M059J (cell line): ENCODE measurements at places on chromosomes 7 and 10.

DNA sequence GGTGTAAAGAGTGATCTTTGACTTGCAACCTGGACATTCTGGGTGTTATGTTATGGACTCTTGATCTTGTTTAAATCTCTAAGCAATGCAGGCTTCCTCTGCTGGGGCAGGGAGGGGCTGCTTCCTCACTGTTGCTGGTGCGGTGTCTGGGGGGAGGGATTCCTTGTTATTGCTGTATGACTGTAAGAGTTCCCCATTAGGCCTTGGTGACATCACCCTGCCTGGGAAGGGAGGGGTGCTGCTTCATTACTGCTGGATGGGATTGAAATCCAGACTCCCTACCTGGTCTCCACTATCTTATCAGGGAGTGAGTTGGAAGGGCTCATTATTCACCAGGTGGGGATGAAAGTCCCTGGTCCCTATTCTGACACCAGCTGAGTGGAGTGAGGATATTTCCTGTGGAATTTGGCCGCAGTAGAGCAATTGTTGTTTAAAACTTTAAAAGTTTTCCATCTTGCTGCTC, 8.8 kb downstream of the OGDH start:
- DNase-seq, result peak; percentile 42

DNA sequence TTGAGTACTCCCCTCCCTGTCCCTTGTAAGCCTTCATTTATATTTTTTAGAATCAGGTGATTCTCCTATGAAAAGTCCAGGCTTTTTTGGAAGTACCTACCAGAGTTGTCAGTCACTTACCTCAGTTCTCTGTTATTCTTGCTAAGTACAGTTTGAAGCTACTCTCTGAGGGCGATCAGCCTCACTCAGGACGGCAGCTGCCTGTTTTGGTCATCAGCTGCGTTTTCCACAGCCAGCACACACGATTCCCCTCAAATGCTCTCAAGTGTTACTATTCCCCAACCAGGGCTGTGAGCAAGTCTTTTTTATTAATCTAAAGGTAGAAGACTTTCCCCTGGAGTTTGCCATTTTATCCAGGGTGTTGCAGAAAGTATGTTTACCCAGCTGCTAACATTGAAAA, 328.6 kb downstream of the SUGCT start:
- DNase-seq, result peak; percentile 15

DNA sequence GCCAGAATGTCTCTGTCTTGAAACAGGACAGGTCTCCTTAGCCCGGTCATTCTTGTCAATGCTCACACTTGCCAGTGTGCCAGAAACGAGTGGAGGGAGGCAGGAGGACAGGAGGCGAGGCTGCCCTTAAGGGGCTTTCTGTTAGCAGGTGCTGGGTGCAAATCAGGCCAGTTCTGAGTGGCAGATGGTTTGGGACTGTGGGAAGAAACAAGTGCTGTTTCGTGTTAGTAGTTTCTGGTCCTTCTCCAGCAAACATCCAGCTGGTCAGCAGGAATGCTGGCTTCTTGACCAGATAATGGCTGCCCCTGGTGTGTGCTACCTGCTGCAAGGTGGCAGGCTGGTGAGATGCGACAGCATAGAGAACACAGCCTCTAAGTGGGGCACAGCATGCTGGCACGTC, 8.2 kb upstream of the NDUFB2 start:
- DNase-seq, result no peak

DNA sequence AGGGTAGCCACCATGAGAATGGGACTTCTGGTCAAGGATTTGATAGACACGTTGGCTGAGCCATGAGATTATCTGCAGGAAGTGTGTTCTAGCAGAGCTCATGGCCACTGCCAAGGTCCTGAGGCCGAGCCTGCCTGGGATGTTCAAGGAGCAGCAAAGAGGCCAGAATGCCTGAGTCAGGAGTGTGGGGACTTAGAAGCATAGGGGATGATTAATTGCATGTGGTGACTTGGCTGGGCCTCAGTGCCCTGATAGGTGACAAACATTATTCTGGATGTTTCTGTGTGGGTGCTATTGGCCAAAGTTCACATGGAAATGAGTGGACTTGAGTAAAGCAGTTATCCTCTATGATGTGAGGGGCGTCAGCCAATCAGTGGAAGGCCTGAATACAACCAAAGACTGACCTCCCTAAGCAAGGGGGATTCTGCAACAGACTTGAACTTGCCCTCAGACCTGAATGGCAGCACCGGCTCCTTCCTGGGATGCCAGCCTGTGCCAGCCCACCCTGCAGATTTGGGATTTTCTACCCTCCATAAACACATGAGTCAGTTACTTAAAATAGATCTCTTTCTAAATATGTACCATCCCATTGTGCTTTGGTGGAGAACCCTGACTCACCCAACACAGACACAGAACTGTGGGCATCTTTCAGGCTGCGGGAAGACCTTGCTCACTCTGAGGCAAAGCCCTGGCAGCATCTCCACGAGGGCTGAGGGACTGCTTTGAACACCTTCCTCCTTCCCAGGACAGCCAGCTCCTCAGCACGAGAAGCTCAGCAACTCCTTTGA, 363.9 kb upstream of the MGMT start:
- peak; percentile 26 for DNase-seq

- no peak for DNase-seq
Observed at GRCh38 chr10:87596351-87596750, 63.3 kb upstream of the PAPSS2 start.

- DNase-seq, result peak; percentile 24
Observed at GRCh38 chr10:44906486-44906885, 4.7 kb upstream of the TMEM72 start.

DNA sequence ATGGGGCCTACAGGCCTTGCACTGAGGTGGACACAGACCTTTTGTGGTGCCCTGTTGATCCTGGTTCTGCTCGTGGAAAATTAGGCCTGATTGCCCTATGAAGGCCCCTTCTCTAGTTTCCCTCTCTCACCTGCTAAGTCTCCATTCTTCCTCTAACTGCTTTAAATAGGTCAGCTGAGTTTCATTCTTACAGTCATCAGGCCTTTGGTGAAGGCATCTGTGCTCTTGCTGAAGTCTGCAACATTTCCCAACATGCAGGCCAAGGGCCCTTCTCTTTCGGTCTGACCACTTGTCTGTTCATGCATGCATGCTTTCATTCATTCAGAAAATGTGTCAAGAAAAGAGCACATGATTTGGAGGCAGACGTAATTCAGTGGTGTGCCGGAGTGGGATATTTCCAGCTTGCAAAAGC, 244.0 kb downstream of the BUB3 start:
- no peak for DNase-seq

- DNase-seq, result no peak
Observed at GRCh38 chr10:630581-631073, 58.8 kb downstream of the DIP2C start.

GRCh38 chr7:101330011-101330484, 8.4 kb upstream of the IFT22 start:
- DNase-seq, result no peak

GRCh38 chr10:94042001-94042833, 48.5 kb downstream of the PLCE1 start:
- peak; percentile 90 for DNase-seq

DNA sequence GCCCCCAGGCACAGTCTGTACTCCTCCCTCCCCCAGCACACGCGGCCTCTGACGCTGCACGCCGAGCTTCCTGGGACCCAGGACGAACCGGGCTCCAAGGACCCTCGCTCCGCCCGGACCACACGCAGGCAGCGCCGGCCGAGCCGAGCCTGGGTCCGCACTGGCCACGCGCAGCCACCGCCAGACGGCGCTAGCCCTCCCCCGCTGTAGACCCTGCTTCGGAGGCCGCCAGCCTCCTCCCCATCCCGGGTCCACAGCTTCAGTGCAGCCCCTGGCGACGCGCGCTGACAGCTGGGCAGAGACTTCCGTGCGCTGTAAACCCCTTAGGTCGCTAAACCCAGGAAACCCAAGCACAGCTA, 936 bp upstream of the TCERG1L start:
- no peak for DNase-seq

- peak; percentile 85 for DNase-seq
Observed at GRCh38 chr7:140316165-140316661, 82.1 kb downstream of the SLC37A3 start.

GRCh38 chr7:121204537-121204936, 124.3 kb upstream of the WNT16 start:
- DNase-seq, result peak; percentile 89

DNA sequence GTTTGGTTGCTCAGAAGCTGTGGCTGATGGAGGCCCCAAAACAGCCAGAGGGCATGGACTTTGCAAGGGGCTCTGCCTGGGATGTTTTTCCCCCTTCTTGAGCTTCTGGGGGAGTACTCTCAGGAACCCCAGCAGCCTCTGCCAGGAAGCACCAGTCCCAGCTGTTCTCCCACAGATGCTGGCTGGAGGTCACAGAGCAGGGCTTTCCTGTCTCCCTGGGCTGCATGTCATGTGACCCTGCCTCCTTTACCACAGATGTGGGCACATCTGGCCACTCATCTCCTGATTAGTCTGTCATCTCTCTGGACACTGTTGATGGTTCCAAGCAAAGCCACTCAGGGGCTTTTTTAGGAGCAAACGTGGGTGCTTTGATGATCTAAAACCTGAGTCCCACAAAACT, 136.7 kb downstream of the NEURL1 start:
- no peak for DNase-seq

GRCh38 chr7:136652635-136653370, 215.6 kb upstream of the CHRM2 start:
- DNase-seq, result peak; percentile 8

- no peak for DNase-seq
Observed at GRCh38 chr7:66910789-66911188, 10.2 kb upstream of the TMEM248 start.

DNA sequence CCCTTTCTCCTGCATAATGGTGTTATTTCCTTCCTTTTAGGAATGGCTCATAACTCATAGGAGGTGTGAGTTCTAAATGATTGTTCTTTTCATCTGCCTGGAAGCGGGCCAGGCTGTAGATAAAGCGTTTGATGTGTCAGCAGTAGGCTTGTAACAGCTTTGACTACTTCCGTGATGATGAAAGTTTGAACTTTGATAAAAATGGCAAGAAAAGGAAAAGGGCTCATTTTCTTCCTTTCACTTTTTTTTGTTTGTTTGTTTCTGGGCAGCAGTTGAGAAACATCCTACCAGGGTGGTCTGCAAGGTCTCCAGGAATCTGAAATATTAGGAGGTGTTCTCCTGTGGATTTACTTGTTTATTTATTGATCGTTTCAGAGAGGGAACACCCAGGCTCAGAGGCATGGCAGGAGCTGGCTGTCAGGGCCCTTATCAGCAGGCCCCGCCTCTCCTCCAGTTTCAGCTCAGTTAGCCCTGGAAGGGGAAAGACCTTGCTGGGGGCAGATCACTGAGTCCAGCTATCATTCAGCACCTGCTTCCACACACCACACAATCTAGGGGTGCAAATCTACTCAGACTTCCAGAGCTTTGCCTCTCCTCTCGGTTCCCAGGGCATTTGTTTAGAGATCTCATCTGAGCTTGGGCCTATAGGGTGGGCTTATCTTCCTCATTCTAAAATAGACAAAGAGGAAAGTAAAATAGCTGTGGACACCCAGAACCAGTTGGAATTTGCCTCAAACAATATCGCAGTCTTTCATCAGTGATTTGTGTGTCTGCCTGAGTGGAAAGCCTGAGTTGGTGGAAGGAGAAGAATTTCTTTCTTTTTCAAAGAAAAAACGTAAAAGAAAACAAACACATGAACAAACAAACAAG, 130.9 kb downstream of the BMPER start:
- DNase-seq, result peak; percentile 45

DNA sequence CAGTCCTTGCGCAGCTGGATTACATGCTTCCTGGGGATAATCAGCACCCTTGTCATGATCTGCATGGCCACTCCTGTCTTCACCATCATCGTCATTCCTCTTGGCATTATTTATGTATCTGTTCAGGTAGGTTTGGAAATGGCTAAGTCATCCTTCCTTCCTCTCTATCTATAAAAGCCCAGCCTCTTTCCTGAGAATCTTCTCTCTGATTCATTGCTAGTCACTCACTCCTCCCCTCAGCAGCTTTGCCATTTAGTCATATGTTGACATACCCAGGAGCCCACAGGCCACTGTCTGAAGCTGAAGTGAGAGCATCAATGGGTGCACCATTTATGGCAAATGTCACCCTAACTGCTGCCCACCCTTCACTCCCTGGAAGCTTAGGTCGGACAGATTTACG, 52.0 kb downstream of the ABCC2 start:
- DNase-seq, result peak; percentile 83

GRCh38 chr10:5760515-5760914, 52.7 kb downstream of the GDI2 start:
- DNase-seq, result no peak

DNA sequence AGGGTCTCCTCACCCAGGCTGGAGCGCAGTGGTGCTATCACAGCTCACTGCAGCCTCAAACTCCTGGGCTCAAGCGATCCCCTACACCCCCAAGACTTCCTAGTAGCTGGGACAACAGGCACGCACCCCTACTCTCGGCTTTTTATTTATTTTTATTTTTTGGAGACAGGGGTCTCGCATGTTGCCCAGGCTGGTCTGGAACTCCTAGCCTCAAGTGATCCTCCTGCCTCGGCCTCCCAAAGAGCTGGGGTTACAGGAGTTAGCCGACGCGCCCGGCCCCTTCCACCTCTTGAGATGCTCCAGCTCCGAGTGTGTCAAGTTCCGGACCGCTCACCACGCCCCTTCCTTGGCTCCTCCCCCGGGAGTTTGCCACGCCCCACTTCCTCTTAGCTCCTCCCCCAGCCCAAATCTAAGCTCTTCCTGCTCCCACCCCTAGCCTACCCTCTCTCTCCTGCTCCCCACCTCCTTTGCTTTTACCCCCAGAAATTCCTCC, 6.3 kb downstream of the NAT16 start:
- peak; percentile 66 for DNase-seq

- no peak for DNase-seq
Observed at GRCh38 chr7:25557379-25557917, 329.2 kb upstream of the NPVF start.

DNA sequence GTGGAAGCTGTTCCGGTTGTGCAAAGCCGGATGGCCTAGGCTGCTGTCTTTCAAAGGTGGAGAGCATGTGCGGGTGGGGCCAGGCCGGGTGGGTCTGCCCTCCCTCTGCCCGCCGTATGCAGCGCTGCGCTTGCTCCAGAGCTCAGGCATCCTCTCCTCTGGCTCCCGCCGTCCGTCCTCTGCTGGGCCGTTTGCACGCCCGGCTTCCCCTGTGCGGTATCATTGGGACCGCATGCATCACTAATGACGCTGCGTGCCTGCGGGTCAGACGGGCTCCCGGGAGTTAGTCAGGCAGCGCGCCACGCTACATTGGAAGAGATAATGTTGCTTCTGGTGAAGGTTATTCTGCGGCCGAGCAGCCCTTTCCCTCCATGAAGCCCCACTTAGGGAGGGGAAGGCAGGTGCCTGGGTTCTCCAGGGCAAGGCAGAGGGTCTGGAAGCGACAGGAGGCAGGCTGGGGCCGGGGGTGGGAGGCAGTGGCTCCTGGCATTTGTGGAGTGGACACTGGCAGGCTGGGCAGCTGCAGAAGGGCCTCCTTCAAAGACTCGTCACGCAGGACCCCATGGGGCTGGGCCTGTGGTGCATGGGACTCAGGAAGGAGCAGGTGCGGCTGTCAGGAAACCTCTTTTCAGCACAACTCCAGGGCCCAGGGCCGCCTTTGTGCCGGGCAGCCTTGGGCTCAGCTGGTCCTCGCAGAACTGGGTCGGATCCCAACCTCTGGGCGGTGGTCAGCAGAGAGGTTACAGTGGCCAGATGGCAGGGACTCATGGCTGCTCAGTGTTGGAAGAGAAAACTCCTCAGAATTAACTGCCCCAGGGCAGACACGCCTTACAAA, 318.5 kb downstream of the WDR37 start:
- DNase-seq, result no peak
